T-helper 9 cell (primary cell): ENCODE measurements at places on chromosomes 2 and 18.

- no peak for DNase-seq
Observed at GRCh38 chr18:75757951-75758350, 330.4 kb upstream of the SMIM21 start.

GRCh38 chr2:237859533-237860272 is at the start of gene RAMP1:
Gene RAMP1 (plus strand): TSS chr2:237859623. CDS start chr2:237859676, 53 bp downstream.
- DNase-seq, result no peak

DNA sequence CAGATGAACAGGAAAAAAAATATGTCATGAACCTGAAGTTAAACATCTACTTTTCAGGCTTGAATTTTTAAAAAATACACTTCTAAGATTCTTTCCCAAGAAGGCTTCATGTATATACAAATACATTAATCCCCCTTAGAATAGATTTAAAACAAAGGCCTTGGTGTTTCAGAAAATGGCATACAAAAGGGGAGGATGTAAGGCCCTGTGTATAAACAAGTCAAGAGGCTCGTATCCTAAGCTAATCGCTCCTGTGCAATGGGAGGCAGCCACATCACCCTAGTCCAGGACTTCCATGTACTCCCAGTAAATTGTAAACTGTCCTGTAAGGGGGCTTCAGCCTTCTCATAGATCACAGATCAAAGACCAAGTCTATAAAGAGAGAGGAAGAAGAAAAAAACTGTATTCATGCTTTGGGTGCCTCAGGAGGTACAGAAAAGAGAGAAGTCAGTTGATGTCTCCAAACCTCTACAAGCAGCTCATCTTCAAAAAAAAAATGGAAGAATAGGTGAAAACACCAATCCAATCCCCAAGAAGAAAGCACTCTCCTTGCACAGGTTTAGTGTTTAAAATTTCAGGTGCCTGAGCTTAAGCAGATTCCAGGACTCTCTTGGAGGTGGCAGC is 53.9 kb downstream of the ANKRD44 start:
- DNase-seq, result no peak

- DNase-seq, result no peak
Observed at GRCh38 chr2:231191896-231192872, 6.2 kb upstream of the ARMC9 start.

- DNase-seq, result no peak
Observed at GRCh38 chr2:122340246-122340645, 584.8 kb downstream of the TSN start.

DNA sequence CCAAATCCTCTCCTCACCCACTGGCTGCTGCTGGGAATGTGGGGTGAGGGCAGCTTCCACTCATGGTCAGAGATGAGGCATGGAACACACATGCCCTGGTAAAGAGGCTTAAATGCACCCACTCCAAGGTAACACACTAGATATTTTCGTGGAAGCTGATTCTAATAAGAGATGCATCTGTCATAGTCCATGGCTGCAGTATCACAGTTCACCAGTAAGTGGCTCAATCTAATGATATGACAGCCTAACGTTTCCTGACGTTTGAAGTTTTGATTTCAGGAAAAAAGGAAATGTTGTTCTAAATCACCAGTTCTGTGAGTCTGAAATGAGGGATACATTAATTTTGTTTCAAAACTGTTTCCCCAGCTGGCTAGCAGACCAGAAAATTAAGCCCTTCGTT is 38.2 kb downstream of the LCT start:
- no peak for DNase-seq

- no peak for DNase-seq
Observed at GRCh38 chr2:240831594-240832204, 11.7 kb upstream of the KIF1A start.

DNA sequence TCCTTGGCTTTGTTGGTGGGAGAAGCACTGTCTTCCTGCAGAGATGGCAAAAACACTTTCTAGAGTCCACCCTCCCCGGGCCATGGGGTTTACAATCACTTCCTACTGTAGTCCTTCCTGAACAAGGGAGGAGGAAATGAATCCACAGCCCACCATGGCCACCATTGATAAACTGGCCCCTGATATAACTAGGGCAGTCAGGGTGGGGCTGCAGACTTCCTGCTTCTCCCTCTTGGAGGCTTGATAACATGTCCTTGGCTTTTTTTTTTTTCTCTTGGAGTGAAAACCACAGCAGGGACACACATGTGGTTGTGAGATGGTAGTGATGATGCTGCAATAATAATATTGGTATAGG is 437.8 kb downstream of the ZNF521 start:
- no peak for DNase-seq

GRCh38 chr18:43501099-43501498 is 223.8 kb upstream of the SYT4 start:
- DNase-seq, result no peak

GRCh38 chr2:236545814-236546480 is 23.7 kb upstream of the ACKR3 start:
- no peak for DNase-seq

DNA sequence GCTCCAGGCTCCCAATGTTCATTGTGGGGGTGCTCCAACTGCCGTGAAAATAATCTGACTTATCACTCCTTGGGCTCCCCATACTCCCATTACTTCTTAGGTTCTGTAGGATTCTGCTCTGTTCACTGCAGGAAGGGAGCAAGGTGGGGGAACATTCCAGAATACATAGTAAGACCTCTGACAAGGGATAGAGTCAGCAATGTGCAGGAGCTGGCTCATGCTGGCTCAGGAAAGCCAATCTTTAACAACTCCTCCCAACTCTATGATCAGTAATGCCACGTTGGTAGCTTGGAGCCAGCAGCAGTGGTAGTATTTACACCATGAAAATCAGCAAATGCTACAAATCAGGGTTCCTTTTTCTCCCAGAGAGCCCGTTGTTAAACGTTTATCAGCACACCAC is 44.4 kb downstream of the FECH start:
- no peak for DNase-seq

DNA sequence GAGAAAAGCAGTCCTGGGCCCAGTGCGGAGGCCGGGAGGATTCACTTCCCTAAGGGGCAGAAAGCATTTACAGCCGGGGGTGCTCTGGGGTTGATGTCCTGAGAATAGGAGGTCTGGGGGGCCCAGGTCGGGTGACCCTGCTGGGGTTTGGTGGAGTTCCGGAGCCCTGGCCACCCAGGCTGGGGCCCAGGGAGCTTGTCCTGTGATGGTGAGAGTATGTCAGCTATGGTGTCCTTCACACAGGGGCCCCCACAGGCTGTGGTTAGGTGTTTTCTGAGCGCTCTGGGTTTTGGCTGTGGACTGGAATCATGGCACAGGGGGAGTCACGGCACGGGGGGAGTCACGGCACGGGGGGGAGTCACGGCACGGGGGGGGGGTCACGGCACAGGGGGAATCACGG is 54.5 kb upstream of the TMEM18 start:
- no peak for DNase-seq

DNA sequence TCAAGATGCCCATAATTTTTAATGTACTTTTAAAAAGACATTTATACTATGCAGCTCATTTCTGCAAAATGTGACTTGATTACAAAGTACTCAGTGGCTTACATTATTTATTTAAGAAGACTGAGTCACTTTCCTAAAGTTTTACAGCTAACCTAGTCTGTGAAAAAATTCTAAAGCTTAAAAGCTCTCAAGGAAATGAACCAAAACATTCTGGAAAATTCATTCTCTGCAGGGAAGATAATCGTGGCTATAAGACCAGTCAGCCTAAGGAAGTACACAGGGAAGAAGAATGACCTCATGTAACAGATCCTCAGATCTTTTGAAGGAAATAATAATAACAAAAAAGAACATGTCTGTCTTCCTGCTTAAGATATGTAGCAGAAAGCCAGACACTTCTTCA is 232.1 kb upstream of the STK17B start:
- no peak for DNase-seq

DNA sequence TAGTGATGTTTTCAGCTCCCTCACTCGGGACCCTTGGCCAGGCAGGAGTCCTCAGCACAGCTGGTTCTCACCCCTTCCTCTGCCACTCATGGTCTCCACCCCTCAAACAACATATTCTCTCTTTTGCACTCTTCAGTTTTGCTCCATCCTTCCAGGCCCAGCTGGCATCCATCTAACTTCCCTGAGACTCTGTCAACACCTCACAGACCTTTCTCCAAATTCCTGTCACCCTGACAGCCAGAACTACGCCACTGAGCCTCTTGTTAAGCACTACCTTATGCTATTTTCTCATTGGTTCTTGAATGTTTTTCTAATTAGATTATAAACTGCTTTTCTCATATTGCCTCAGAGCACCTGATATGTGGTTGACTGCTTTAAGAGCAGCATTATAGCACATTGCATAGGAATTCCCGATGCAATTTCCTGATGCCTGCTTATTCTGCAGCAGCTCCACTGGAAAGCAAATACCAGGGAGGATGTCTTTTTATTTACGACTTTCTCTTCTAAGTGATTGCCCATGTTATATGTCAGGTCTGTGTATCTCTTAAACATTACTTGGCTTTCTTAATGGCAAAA is 12.4 kb upstream of the INO80C start:
- no peak for DNase-seq

DNA sequence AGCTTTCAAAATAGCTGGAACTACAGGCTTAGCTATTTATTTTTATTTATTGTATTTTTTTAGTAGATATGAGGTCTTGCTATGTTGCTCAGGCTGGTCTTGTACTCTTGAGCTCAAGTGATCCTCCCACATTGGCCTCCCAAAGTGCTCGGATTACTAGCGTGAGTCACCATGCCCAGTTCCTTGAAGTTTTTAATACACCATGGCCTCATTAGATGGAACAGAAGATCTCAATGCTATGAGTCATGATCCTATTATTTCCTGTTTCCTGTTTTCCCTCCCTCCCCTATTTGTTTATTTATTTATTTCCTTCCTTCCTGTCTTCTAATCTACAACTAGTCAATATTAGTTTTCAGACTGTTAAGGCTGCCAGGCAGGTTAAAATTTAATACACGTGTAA is 309.0 kb downstream of the CMPK2 start:
- no peak for DNase-seq

- DNase-seq, result no peak
Observed at GRCh38 chr2:18552351-18553077, 7.9 kb downstream of the RDH14 start.

DNA sequence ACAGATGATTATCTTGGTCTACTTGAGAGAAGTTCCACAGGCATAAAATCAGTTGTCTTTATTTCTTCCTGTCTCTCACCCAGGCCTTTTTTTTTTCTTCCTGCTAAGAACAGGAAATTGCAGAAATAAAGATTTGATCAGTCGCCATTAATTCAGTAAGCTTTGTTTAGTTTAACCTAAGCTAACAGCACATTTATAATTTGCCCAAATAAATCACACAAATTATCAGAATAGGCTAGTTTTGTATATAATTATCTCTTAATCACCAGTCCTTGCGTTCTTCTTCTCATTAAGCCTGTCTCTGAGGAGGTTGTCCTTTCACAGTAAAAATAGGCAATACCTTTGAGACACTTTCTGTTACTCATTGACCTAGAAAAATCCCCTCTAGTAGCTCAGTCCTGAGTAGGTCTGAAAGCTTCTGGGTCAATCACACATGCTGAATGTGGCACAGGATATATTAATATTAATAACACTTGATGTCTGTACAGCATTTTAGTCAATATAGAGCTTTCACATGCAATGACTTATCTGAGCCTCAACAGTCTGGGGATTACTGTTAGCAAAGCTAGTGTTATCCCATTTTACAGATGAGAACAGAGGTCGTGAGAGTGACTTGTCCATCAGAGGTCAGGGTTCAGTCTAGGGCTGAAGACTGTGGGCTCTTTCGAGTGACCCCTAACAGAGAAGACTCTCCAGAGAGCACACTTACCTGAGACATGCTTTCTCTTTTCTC is 11.2 kb upstream of the STK17B start:
- no peak for DNase-seq

GRCh38 chr2:241649404-241649803 is 11.9 kb downstream of the ATG4B start:
- no peak for DNase-seq
